ENCODE measurements at places on chromosomes 6 and 20.

DNA sequence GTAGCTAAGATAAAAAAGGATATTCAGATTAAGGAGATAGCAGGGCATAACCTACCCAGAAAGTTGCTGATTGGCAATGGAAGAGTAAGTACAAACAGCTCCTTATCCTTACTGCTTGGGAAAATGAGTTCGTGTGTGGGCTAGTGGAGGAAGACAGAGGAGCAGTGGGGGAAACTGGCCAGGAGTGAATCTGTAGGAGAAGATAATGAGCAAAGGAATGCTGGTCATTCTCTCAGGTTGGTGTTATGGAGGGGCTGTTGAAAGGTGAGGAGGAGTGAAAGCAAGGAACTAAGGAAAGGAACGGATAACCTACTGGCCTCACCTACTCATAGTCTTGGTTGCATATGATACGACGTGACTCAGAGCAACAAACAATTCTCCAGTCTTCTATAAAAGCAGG is 7.3 kb upstream of the GJB7 start:
- no peak for DNase-seq

DNA sequence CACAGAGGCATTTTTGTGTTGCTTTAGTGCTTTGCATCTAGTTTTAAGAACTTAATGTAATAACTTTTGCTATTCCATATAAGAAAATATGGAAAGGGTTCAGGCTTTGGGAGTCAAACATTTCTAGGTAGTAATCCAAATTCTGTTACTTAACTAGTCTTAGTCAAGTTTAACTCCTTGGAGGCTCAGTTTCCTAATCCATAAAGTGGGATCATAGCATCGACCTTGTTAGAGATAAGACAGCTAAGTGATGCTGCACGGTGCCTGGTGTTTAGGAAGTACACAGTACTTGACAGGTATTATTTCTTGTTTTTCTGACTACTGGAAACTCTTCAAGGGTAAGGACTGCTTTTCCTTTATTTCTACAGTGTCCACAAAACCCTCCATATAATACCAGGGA is 24.5 kb upstream of the ARMH2 start:
- DNase-seq: no peak

GRCh38 chr6:31723980-31724691 is 963 bp downstream of the MPIG6B start:
- no peak for DNase-seq

DNA sequence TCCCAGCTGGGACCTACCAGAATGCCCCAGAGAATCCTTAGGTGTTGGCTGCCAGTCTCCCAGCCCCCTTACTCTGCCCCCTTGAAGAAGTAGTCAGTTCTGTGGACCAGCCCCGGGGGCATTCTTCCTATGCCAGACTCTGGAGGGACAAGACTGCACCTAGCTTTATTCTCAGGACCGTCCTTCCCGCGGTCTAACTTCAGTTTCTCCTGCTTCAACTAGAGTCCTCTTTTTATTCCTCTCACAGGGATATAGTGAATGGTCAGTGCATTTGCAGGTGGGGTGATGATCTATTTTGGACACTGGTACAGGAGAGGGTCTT is 35.9 kb upstream of the MDFI start:
- DNase-seq: no peak

DNA sequence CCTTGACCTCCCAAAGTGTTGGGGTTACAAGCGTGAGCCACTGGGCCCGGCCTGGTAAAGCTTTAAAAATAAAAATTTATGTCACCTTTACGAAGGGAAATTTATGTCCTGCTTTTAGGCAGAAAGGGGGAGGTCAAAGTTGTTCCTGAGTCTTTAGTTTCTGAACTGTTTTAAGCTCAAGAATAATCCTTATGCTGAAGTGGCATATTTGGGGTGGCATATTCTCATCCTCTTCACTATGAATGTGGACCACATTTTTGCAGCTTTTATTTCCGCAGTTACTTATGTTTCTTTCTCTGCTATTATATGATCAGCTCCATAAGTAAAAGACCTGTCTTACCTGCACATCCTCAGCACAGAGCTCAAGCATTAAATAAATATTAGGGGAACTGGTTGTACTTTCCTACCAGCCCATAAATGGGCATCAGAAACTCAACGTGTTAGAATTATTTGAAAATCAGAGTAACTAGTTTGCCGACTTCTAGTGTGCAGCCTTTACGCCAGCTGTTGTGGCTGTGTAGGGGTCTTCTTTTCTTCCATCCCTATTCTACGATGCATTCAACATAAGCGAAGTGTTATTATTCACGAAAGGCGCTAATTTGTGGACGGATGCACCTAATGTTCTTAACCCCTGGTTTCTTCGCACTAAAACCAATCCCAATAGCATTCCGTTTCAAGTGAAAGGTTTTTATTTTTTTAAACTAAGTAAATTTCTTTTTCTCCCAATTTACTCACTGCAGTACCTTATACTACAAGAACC is 867 bp upstream of the AKAP7 start:
- DNase-seq: no peak

GRCh38 chr20:51142448-51142847 is 119.5 kb upstream of the KCNG1 start:
- DNase-seq: no peak
